ENCODE measurements at places on chromosomes 3 and 15.

DNA sequence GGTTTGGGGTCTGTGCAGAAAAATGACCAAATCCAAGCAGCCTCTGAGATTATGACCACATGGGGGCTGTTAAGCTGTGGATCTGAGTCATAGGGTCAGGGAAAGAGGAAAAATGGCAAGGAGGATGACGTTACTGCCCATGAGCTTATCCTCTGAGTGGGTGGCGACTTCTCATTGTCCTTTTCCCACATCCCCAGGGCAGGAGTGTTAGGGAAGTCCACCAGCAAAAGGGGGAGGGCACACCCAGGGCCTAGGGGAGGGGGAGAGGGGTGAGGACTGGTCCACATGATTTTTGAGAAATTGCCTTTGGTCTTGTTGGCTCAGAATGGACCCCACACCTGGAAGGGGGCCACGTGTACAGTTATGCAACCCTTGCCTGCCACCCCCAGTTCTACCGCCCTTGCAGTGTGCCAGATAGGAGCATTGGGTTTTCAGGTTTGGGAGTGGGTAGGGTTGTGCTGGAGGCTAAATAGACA, 2.6 kb downstream of the CD276 start:
- no peak for DNase-seq

DNA sequence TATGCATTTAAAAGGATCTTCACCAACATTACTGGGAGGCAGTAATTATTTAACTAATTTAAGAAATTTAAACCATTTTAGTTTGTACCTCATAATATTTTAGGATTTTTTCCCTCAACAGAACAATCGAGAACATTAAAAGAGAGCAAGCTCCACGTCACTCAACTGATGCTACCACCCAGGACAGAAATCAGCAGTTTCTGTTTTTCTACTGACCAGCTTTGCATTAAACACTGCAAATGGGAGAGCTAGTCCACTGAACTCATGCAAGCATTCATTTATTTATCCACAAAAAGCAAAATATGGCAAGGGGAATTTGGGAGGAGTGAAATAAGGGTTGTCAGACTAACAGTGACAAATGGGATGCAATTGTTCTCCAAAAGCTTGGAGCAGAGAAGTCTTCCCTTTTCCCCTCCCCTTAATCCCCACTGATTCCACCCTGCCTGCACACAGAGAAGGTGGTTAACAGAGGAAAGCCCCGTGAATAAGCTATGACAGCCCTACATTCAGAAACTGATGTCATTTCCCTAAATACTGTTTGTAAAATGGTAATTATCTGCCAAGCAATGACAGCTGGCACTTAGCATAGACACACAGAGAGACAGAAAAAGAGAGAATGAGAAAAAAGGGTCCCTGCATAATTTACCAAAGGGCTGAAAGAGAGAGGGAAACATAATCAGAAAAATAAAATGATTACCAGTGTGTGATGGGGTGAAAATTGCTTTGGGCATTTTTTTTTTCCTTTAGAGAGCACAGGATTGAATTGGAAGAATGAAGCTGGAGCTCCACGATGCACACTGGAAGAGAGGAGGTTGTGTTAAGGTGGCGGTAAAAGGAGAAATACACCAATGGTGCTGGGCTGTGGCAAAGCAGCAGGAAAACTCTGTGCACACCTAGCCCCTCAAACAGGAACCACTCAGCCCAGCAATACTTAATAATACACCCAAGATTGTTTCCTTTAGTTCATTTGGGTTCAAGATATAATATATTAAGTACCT, 777.4 kb downstream of the TUSC7 start:
- no peak for DNase-seq

DNA sequence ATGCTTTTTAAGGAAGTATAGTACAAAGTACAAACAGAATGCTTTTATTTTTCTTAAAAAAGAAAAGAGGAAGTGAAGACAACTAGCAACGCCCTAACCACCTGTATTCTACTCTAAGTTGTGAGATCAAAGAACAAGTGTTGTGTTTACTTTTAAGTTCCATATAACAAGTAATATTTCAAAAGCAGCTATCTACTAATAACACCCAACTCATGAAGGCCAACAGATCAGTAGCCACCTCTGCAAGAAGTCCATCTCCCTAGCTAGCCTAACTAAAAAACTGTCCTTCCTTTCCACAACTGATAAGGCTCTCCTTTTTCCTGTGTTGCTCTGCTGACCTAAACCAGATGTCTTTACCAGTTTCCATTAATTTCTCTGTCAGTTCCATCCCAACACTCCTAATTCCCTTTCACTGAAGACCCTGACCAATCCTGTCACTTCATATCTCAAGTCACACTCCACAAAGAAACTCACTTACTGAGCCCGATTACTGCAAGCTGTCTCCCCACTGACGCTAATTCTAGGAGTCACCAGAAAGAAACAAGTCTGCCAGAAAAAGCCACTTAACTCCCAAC, 26.9 kb downstream of the PHC3 start:
- no peak for DNase-seq

DNA sequence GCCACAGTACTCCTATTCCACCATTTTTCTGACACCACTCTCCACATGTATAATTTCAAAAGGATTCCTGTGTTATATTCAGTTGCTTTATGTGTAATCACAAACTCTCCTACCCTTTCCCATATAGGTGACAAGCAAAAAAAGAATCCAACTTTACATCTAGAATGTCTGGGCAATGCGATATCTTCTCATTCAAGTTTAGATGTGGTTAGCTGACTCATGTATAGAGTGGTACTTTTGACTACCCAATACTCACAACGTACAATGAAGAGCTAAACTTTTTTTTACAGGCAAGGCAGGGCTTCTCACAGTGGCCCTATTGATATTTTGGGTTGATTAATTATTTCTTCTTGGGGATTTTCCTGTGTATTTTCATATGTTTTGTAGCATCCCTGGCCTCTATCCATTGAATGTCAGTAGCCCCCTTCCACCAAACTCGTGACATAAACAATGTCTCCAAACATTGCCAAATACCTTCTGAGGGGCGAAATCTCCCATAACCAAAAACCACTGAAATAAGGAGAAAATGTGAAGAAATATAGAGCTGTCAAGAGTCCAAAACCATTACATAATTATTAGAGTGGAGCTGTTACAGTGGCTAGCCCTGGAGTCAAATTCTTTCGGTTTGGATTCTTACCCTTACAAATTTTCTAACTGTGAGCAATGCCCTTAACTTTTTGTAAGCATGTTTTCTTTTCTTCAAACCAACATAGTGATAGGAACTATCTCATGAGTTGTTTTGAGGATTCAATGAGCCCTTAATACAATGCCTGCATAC, 342.6 kb downstream of the NSUN3 start:
- no peak for DNase-seq

DNA sequence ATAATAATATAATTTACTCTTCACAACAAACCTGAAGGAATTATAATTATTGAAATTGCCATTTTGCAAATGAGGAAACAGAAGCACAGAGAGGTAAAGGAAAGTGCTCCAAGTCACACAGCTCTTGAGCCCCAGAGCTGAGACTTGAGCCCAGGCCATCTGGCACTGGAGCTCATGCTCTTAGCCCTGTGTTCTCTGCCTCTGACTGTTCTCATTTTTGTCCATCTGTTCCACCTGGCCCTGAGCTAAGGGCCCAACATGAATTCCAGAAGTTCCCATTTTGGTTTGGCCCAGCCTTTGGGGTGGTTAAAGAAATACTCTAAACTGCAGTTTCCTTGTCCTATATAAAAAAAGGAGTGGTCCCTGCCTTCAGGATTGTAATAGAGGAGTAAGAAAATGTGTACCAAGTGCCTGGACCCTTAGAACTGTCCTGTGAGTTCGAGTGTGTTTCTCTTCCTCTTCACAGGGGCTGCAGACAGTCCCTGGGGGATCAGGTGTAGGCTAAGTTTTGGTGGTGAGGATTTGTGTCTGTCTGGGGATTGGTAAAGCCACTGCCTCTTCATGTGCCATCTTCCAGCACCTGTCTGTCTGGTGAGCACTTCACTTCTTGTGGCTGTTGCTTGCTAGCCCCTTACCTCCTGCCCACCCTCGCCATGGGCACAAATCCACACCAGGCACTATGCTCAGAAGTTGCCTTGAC, 91.8 kb downstream of the DNAJB8 start:
- no peak for DNase-seq

GRCh38 chr3:159645874-159646273, 342.8 kb upstream of the IL12A start:
- DNase-seq, result no peak

GRCh38 chr3:49171775-49172500, 540 bp downstream of the KLHDC8B start:
- no peak for DNase-seq

DNA sequence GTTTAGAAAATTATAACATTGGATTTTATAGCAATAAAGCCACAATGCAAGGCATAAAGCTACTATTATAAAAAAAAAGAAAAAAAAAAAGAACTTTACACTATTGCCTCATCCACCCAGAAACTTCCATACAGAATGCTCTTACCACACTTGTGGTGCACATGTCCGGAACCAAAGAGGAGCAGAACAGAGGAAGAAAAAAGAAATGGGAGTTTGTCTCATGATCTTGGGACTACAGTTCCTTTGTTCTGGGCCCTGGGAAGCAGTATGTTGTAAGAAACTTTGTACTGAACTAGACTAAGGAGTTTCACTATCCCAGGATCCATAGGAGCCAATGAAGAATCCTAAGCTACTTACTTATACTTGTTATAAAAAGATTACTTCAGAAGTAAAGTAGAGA, 36.1 kb downstream of the FMN1 start:
- no peak for DNase-seq

- DNase-seq, result no peak
Measured at GRCh38 chr15:57662802-57663201, 43.7 kb upstream of the POLR2M start.

GRCh38 chr3:42119561-42120355, 28.6 kb downstream of the TRAK1 start:
- no peak for DNase-seq

DNA sequence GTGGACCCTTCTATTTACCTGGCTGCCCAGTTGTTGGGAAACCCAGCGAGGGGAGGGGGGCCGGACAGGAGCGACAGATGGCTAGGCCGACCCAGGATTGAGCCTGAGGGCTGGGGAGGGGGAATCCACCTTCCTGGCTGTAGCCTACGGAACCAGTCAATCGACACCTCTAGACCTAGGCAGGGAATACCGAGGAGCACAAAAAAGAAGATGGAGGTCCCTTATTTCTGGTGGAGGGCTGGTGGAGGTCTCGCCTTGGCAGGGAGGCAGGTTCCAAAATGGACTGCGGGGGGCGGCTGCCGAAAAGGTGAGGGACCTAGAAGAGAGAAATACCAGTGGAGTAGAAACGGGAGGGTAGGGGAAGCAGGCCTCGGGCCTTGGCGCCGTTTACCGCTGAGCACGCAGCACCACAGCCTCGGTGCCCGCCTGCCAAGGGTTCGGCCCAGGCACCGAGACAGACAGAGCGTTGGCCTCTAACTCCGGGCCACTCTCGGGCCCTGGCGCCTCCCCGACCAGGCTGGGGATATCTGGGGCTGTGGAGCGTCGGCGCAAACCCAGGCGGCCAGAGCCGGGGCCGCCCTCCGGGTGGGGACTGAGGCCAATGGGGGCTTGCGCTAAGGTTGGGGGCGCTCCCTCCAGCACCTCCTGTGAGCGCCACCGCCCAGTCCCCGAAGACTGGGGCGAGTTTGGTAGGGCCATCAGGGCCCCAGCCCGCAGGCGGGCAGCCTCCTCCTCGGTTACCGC, 1.6 kb downstream of the ANKRD63 start:
- DNase-seq, result no peak

DNA sequence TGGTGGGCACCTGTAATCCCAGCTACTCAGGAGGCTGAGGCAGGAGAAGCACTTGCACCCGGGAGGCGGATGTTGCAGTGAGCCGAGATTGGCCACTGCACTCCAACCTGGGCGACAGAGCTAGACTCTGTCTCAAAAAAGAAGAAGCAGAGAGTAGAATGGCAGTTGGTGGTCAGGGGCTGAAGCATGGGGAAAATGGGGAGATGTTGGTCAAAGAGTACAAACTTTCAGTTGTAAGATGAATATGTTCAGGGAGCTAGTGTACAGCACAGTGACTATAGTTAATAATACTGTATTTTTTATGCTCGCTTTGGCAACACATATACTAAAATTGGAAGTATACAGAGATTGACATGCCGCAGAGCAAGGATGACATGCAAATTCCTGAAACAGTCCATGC, 41.5 kb downstream of the PCNP start:
- DNase-seq, result no peak

DNA sequence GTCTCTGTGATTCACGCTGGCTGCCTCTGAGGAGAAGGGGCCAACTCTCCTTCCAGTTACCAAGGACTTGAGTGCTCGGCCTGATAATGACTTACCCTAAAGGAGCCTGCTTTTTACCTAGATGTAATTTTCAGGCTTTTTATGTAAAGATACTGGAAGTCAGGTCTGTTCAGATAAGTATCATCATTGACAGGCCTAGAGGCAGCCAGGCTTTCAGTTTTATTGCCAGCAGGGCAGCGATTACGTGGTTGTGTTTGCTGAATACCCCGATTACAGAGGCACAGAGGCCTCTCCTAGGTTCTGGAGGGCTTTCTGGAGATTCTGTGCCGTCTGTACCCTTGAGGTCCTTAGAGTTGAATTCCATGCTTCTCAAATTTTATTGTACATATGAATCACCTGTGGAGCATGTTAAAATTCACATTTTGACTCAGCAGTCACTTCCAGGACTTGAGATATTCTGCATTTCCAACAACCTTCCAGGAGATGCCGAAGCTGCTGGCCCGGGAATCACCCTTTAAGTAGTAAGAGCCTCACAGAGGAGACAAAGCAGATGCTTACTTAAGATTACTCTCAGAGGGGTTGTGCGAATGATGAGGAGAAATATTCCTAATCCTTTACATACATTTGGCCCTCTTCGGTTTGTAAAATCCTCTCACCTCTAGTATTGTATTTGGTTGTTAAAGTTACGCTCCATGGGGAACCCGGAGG, 160.1 kb upstream of the BHLHE40 start:
- no peak for DNase-seq

DNA sequence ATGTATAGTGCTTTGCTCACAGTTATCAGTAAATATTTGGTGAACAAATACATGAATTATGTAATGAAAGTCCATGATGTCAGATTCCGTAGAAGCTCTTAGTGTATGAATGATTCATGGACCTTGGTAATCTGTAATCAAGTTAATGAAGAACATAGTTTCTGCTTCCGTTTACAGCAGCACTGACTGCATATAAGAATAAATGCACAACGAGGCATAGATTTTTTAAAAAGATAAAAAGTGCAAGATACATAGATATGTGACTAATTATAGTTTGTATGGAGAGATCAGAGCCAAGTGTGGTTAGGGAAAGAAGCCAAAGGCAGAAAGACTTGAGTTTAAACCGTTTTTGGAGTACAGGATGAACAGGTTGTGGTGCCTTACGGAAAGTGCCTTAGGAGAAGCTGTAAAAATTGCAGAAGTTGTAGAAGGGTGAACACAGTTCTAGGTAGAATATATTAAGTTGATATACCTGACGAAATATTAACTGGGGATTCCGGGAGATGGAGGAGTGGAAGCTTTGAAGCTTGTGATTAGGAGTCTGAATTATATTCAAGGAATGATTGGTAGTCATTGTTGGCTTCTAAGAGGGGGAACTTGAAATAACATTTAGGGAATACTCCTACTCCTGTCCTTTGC, 293.1 kb downstream of the NLGN1 start:
- no peak for DNase-seq

GRCh38 chr3:125003369-125003853, 52.4 kb downstream of the HEG1 start:
- no peak for DNase-seq

- no peak for DNase-seq
Measured at GRCh38 chr3:114445233-114445632, 151.4 kb downstream of the TIGIT start.

- no peak for DNase-seq
Measured at GRCh38 chr15:54131410-54131809, 153.2 kb downstream of the UNC13C start.

Data from stimulated activated CD4-positive, alpha-beta T cell treated with anti-CD3 and anti-CD28 coated beads, Interleukin-2, amount 100 ng/mL, for 4 hours (primary cell).